Activated T-helper 1 cell treated with anti-CD3 and anti-CD28 coated beads, Interleukin-2, amount 50 U/mL, for 16 hours (primary cell): ENCODE measurements at places on chromosomes 6 and 20.

GRCh38 chr20:62942456-62942855, 4.5 kb downstream of the GID8 start:
- no peak for DNase-seq

GRCh38 chr6:54525731-54526130, 217.5 kb downstream of the TINAG start:
- DNase-seq = no peak

DNA sequence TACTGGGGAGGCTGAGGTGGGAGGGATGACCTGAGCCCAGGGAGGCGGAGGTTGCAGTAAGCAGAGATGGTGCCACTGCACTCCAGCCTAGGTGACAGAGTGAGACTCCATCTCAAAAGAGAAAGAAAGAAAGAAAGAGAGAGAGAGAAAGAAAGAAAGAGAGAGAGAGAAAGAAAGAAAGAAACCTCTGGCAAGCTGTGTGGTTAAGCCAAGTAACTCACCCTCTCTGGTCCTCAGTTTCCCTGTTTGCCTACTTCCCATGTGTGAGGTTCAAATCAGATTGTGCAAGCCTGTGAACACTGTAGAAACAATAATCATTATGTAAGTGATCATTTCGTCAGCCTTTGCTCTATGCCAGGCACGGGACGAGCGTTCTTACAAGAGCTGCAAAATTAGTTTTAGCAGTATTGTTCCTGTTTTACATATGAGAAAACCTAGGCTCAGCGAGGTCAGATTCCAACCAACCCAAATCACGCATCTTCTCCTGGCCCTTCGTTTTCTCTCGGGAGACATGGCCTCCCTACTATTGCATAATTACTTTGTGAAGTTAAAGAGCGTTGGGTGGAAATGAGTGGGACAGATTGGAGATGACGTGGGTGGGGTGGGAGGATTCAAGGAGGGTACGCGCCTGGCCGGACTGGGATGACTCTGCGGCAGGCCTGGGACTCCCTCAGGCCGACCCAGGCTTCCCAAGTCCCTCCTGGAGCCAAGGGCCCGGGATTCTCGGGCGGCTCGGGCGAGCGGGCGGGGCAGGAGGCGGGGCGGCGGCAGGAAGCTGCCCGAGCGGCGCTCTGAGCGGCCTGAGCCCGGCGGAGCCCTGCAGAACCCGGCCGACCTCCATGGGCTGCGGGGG, at the start of gene SNX21:
Gene SNX21 (plus strand): TSS at position 770 of the 853 bp plus-strand sequence. CDS start 121 bp downstream, outside the sequence.
- DNase-seq = no peak

GRCh38 chr20:8790442-8791074, 278.3 kb upstream of the PLCB4 start:
- DNase-seq = no peak

DNA sequence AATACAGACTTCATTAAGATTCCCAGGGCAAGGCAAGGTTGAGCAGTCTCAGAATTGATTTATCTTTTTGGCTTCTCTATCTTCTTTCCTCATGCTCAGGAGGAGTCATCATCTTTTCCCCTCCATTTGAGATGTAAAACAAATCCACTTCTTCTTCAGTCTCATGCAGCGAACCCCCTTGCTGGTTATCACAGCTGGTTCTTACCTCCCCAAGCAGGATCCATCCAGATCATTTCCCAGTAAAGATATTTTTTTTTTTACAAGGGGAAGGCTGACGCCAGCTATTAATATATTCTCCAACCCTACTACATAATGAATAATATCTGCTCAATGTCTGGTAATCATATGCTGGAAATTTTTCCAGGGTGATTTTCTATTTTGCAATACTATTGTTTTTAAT, 508.9 kb upstream of the NOX3 start:
- DNase-seq = no peak

DNA sequence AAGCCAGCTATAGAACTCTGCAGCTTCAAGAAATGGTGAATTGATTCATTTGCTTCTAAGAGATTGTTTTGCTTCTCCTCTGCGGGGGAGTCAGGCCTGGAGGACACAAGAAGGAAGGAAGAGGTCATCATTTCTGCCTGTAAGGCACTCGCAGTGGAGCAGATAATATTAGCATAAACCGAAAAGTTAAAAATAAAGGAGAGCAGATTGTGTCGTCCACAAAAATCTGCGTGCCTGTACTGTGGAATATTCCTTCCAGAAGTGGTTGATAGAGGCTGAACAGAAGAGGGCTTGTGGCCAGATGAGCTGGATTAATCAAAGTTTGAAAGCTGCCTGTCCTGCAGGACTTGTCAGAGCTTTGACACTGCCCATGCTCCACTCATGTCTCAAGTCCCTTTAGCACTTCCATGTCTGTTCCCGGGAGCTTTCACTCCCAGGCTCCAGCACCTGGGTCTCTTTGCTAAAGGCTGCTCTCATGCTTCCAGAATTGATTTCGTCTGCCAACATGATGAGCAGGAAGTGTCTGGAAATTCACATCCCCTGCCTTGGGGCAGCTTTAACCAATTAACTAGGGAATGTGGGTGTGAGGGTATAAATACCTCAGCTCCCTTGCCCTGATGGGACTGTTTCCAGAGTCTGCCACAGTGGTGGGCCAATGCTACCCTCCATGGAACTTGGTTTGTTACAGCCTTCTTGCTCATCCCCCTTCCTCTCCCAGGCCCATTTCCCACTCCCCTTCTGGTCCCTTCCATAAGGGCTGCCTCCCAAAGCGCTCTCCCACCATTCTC, 65.1 kb upstream of the STX16 start:
- DNase-seq = no peak

DNA sequence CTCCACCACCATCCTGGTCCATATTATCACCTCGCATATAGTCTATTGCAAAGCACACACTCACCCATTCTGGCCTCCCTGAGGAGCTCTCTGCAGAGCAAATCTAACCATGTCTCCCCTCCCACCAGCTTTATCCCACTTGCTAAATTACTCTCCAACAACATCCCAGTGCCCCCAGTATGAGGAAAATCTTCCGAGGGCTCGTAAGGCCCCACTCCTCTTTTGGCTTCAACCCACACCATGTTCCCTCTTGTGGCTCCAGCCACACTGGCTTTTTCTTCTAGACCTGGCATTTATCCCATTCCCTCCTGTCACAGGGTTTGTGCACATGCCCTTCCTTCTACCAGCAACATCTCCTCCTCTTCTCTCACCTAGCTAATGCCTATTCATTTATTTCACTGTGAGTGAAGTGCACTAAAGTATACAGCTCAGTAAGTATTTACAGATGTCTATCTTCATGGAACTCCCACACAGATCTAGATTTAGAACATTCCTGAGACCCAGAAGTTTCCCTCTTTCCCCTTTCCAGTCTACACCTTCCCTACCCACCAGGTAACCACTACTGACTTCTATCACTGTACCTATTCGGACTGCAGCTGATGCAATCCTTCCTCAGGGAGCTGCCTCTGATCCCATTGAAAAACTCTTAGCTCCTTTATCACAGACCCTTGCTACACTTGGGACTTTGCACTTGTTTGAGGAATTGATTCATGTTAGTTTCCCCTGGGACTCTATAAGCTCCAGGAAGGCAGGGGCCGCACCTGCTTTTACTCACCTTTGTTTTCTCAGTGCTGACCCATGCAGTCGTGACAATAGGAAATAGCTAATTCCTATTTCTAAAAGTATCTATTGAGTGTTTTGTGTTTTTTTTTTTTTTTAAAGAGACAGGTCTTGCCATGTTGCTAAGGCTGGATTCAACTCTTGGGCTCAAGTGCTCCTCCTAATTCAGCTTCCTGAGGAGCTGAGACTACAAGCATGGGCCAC, 15.5 kb downstream of the MRPL14 start:
- DNase-seq = no peak

DNA sequence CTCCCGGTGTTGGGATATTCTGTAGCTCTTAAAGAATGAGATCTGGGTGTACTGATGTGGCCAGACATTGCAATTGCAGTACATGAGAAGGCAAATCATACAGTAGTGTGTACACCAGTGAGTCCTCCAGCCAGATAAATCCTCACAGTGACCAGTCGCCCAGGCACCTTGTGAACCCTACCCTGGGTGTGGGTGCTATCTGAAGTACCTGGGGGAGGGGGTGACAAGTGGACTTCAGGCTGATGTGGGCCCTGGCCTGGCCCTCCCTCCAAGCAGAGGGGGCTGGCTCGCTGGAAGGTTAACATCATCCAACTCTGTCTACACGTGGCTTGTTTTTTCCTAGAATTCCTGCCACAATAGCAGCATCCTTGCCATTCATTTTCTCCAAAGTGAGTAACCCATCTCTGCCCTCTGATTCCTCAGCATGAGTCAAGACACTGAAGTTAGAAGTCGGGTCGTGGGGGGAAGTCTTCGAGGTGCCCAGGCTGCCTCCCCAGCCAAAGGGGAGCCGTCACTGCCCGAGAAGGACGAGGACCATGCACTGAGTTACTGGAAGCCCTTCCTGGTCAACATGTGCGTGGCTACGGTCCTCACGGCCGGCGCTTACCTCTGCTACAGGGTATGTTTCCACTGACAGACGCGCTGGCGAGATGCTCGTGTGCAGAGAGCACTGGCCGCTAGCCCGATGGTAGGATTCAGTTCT, 70.8 kb downstream of the PTPN1 start:
- no peak for DNase-seq

GRCh38 chr20:43431134-43431519, 26.6 kb upstream of the SRSF6 start:
- DNase-seq = no peak
